Smooth muscle cell of the brain vasculature (primary cell): ENCODE measurements at places on chromosomes 3 and 15.

DNA sequence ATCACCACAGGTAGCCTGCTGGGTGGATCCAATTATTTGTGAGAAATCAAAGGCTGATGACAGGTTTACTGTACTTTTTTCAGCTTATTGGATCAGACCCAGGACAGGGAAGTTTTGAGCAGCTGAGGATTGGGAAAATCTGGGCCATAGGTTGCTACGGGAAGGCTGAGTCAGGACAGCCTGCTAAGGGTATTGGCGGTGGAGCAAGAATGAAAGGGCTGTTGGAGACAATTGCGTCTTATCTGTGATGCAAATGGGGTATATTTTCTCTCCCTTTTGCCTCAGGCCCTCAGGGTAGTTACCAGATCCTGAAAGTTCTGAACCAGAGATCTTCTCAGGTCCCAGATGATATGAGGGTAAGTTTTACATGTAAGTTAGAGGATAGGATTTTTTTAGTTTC, 317.7 kb downstream of the EDEM1 start:
- no peak for DNase-seq

GRCh38 chr15:48963524-48964113, at the start of gene SHC4:
SHC4 (minus strand) TSS chr15:48963919; CDS start chr15:48963015, 904 bp downstream.
- peak; percentile 53 for DNase-seq

GRCh38 chr15:25176991-25177954, 222.5 kb downstream of the SNRPN start:
- DNase-seq, result no peak

- no peak for DNase-seq
These were observed 35.2 kb downstream of the MGLL start for GRCh38 chr3:127787071-127787490.

DNA sequence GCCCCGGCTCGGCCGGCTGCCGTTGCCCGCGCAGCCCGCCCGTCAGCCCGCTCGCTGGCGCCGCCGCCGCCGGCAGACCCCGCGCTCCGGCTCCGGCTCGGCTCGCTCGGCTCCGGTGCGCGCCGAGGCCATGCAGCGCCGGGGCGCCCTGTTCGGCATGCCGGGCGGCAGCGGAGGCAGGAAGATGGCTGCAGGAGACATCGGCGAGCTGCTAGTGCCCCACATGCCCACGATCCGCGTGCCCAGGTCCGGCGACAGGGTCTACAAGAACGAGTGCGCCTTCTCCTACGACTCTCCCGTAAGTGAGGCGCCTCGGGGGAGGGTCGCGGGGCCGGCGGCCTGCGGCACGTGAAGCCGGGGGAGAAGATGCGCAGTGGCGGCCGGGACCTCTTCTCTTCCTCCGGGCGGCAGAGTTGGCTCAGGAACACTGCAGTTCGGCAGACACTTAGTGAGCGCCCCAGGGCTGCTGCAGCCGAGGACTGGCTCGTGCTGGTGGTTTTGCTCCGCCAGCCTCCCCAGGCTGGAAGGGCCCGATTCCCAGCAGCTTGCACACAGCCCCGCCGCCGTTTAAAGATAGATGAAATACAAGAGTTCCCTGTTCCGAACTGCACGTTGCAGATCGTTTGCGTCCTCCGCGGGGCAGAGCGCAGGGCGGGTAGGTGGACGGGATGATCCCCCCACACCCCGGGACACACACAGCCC, 407 bp downstream of the USP13 start:
- no peak for DNase-seq

DNA sequence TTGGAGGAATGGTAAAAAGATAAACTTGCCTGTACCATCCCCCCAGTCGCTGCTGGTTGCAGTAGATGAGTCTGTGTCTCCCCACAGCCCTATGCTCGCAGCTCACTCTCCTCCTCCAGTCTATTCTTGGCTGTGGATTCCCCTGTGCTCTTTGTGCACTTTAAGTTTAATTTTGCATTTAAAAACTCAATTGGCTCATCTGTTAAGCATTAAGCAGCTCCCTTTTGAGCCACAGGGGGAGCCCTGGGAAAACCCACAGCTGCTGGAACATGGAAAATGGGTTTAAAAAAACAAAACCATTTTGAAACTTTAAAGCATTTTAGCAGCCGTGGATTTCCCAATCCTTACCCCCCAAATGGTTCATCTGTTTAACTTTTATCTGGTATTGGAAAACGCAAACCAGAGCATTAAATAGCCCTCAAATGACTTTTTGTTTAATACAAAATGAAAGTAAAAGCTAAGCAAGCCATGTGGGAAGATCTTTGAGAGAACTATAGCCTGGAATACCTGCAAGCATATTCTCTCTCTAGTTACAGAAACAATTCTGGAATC, 536.9 kb downstream of the ZIC1 start:
- peak; percentile 95 for DNase-seq

- DNase-seq, result no peak
These were observed 216.7 kb downstream of the ABHD5 start for GRCh38 chr3:43907508-43907858.

GRCh38 chr3:52238193-52238760, 681 bp downstream of the TWF2 start:
- no peak for DNase-seq

DNA sequence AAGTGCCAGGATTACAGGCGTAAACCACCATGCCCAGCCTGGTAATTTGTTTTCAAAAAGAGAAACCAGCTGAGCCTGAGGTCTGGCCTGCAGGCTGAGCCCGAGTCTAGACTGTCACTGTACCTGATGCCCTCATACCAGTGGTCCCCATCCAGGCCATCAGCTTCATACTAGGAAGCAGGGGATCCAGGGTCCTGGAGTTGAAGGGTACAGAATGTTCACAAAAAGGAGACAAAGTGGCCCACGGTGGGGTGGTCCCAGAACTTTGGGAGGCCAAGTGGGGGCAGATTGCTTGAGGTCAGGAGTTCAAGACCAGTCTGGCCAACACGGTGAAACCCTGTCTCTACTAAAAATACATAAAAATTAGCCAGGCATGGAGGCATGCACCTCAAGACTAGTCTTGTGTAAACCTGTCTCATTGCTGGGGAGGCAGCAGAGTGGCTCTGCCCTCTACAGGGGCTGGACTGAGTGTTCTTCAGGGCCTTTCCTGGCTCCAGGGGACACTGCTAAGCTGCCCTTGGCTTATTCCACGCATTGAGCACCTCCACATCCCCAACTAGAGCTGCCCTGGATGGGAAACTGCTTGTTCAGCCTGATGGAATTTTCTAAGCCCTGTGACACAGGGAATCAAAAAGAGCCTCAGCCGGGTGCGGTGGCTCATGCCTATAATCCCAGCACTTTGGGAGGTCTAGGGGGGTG, 7.9 kb upstream of the HHATL start:
- DNase-seq, result no peak

- no peak for DNase-seq
These were observed 33.6 kb downstream of the SSUH2 start for GRCh38 chr3:8610951-8611350.

DNA sequence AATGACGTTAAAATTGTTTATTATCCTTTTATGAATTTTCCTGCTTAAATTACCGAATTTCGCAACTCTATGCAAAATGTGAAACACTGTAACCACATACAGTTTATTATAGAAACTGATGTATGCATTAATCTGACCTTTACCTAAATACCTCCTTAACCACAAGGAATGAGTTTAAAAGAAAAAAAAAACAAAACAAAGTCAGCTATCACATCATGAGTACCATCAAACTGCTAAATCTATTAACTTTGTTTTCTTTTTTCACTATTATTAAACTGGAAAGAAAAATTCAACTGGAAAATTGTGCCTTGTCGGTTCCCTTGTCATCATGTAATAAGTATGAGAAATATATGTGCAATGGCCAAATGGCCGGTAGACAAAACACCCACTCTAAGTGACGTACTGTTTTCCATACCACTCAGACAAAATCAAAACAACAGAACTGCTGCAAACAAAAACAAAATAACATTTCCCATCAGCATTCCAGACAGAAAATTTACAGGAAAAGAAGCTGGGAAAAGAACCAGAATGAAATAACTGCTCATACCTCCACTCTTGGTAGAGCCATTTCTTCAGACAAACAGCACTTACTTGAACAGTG, 415.3 kb downstream of the FOXP1 start:
- DNase-seq, result no peak

- DNase-seq, result peak; percentile 93
These were observed 6.5 kb upstream of the TM4SF18 start for GRCh38 chr3:149339931-149340309.

DNA sequence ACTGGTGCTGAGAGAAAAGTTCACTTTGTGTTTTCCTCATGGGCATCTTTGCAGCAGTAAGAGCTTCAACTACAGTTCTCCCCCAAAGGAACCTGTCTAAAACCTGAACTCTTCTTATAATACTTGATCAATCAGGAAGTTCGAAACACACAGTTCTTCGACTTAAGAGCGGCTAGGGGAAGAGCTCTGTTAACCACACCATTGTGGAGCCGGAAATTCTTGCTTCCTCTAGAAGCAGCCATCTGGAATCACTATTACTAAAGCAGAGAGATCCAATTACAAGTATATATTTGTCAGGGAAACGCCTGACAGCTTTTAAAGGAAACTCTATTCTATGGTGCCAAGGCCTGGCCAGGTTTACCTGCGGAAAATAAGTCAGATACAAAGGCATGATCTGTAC, 337.3 kb upstream of the CBLB start:
- peak; percentile 4 for DNase-seq

DNA sequence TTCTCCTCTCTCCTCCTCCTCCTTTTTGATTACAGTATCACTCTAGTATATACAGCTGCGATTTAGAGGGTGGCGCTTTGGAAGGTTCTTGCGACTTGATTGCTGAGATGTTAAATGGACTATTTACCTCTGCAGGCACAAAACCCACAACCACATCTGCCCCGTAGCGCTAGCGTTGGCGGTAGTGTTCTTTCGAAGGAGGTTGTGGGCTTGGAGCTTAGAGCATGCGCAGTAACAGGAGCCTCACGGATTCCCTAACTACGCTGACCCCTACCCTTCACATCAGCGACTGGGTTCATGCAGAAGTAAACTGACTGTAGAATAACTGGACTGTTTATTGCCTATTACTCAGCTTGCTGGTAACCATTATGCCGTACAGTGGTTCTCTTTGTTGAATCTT, 58.0 kb downstream of the CGGBP1 start:
- no peak for DNase-seq

- DNase-seq, result no peak
These were observed 66.6 kb downstream of the TGFBR2 start for GRCh38 chr3:30672959-30673358.

DNA sequence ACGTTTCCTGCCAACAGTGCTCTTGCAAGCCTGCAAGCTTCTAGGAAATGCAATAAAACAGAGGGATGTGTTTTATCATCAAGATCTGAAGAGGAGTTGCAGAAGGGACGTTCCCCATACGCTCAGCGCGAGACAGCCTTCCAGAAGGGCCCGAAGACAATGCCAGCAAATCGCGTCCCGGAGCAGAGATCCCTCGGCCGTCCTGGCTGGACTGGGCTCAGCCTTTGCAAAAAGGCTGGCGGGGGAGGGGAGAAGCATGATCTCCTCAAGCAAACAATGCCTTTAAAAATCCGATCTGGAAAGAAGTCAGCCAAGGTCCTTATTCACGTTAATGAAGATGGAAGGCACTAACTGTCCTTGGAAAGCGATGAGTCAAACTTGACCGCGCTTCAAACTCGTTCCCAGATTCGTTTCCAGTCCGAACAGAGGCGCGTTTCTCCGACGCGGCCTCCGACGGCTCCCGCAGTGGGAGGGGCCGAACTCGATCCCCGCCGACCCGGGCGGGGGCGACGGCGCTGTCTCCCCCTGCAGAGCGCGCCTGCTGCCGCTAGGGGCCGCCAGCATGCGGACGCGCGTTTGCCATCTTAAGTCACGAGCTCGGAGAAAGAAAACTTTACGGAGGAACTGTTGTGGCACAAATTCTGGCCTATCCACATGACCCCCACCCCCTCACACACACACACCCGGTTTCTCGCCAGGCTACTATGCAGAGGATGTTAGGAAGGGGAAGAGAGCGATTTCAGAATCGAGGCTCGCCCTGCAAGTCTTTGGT, 5.5 kb downstream of the BCL6 start:
- DNase-seq, result peak; percentile 82

DNA sequence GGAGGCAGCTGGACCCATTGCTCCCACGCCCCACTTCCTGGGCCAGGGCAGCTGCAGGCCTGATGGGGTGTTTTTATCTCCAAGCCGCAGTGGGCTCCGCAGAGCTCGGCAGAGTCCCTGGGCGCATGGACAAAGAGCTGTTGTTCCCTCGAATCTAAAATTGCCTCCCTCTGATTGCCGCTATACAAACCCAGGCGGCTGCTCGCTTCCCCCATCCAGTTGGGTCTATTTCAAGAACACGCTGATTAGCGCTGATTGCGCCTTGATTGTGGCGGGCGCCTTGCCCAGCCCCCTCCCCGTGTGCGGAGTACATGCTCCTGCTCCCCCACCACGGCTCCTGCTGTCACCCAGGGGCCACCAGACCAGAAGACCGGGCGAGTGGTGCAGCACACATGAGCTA, 43.4 kb upstream of the SLC6A1 start:
- no peak for DNase-seq

GRCh38 chr3:83457551-83457950, 1501.2 kb upstream of the CADM2 start:
- DNase-seq, result no peak
